ENCODE measurements at places on chromosomes 2 and 18. TPM values are rescaled to one million over a fixed set of nuclear protein-coding genes. Genes with fewer than 3 reads are reported as not detected.

SPP2 gene
- not detected for total RNA-seq

ZSWIM2 gene
- not detected for total RNA-seq

VRK2 gene
- total RNA-seq, result 38.3 TPM

LRRC30 gene
- total RNA-seq, result not detected

UPP2 gene
- not detected for total RNA-seq

IL1R1 gene
- 0.65 TPM for total RNA-seq

COL3A1 gene
- 46.7 TPM for total RNA-seq

GPR39 gene
- not detected for total RNA-seq

TTR gene
- not detected for total RNA-seq

FBXO15 gene
- total RNA-seq, result 0.15 TPM

MYO5B gene
- total RNA-seq, result 1.1 TPM

MEMO1 gene
- 41.6 TPM for total RNA-seq

DSC2 gene
- total RNA-seq, result under 0.01 TPM

Data from epithelial cell of umbilical artery (primary cell).